ENCODE measurements at places on chromosomes 12 and 14. TPM values are rescaled to one million over a fixed set of nuclear protein-coding genes. Genes with fewer than 3 reads are reported as not detected.

DNA sequence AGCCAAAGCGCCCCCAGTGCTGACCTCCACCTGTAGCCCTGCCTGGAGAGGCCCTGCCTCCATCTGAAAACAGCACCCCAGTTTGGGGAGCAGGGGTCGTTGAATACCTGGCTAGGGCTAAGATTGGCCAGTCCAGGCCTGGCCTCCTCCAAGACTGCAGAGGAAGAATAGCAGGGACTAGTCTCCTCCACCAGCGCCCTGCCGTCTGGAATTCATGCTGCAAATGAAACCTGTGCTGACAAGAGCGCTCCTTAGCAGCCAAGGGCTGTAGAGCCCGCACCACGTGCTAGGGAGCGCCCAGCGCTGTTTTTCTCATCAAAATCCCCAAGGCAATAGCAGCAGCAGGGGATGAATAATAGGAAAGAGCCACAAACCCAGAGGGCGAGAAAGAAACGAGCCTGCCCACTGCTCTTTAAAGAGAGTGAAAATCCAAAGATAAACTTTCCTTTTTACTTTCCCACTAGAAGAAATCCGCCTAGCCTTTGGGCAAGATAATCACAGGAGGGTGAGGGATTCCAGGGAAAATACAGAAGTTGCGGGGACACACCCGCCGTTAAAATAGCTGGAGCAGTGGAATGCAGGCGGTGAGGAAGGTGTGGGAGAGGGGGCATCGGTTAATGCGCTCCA lies 3.3 kb downstream of the COL2A1 start:
- DNase-seq = peak; percentile 78

GRCh38 chr12:52214421-52214802 lies 18.6 kb upstream of the KRT7 start:
- DNase-seq = no peak

DNA sequence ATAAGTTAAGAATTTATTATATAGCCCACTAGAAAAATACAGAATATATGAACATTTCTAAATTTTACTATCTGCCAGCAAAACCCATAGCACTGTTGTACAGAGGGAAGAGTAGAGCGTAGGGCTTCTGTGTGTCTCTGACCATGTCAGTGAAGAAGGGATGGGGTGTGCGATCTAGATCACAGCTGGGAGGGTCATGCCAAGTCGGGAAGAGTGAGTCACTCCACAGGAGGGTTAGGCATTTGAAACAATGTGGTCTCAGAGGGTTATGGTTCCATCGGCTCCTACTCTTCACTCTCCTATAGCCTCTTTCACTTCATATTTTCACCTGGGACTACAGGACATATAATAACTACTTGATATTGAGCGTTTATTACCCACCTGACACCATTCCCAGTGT lies 185.1 kb upstream of the DDHD1 start:
- DNase-seq = no peak

DNA sequence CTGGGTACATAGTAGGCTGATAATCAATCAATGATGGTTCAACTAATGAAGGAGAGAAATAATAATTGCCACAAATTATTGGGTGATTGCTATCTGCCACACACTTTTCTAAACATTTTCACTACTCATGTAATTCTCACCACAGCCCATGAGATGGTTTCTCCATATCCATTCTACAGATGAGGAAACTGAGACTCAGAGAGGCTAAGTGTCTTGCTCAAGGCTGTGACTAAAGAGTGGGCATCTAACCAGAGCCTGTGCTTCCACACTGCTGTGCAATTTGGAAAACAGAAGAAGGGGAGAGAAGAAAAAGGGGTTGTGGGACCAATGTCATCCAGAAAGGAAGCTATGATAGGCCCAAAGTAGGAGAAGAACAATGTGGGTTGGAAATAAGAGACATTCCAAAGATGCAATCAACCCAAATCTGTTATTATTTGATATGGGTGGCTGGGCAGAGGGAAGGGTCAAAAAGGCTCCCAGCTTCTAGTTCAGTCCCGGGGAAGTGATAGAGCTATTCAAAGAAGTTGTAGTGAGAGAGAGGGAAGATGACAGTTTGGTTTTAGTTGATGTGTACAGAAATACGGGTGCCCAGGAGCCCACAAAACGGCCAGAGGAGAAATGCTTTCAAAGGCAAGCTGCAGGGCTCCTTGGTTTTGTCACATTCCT lies 483 bp upstream of the NR1H4 start:
- no peak for DNase-seq

DNA sequence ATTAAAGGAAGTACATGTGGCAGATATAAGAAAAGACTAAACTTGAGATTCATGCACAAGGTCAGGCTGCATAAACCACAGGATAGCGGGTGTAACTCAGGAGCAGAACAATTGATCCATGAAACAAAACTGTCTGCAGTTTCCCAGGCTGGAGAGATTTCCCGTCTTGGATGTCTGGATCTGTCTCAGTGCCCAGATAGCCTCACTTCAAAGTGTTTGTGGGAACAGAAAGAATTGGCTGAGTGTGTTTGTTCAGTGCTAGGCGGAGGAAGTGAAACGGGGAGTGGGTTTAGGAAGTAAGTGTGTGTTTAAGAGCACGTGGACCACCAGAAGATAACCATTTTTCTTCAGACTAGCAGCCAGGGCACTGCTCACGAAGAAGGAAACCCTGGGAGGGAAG lies 1.4 kb upstream of the RNASE10 start:
- peak; percentile 45 for DNase-seq

DNA sequence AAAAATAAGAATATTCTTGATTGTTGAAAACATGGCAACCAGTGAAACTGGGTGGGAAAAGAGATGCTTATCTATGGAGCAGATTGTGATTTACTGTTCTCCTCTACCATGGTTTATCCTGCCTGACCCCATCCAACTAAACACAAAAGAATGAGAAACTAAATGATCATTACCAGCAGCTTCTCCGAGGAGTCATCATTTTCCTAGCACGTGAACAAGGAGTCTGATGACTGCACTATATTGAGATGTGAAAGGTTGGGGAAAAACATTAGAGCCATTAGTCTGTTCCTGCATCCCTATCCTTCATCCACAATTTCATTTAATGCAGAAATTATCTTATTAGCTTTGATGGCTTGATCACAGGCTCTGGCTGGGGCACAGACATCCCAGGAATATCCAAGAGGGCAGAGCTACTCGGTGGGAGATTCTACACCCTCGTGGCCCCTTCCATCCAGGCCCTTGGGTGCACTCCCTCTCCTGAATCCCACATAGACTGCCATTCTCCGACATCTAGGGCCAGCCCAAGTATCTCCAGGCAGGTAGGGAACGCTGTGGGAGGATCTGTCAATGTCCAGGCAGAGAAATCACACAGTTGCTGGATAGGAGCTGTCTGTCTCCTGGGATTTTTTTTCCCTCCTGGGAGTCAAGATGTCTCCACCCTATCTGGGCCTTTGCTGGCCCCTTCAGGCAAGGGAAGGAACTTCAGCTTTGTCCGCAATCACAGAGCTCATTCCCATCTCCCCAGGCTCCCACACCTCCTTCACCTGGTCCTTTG lies 43.3 kb upstream of the DHRS4 start:
- DNase-seq = no peak

DNA sequence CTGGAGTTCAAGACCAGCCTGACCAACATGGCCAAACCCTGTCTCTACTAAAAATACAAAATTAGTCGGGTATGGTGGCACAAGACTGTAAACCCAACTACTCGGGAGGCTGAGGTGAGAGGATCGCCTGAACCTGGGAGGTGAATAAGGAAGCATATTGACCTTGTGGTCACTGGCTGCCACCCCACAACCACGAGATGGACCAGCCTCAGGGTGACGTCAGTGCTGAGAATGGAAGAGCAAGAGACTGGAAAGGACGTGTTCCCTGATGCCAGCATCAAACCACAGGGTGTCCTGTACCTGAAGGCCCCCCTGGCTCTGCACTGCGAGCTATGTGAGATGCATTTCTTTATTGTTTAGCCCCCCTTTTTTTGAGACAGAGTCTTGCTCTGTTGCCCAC lies 45.9 kb upstream of the BDKRB2 start:
- no peak for DNase-seq

Gene GLI1
- 7.1 TPM for total RNA-seq

Measured in muscle of leg (tissue), 16 donors.